ENCODE measurements at places on chromosomes 7 and 10.

GRCh38 chr7:5396999-5397663 lies 26.5 kb downstream of the TNRC18 start:
- peak; percentile 63 for DNase-seq

- no peak for DNase-seq
Observed at GRCh38 chr10:104515678-104516199, 125.4 kb upstream of the SORCS3 start.

DNA sequence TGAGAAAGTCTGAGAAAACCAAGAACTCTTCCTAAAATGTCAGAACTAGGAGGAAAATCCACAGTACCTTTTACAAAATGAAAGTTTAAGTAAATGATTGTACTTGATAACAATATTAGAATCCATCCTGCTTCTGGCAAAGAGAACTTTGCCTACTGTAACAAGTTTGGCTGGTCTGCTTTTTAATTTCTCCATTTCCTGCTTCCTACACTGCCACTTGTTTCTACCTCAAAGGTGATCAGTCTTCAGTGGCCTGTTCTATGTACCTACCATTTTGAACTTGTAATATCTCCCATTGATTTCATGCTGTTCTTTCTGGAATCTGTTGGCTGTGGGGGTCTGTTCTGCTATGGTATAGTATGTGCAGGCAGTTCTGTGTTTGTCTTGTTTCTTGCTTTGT lies 32.9 kb upstream of the CAPZA2 start:
- no peak for DNase-seq

- no peak for DNase-seq
Observed at GRCh38 chr10:58785354-58785753, 272.7 kb downstream of the BICC1 start.

GRCh38 chr7:79458796-79459195 lies 5.3 kb upstream of the MAGI2 start:
- DNase-seq = no peak

- DNase-seq = no peak
Observed at GRCh38 chr10:28177944-28178637, 124.8 kb downstream of the MPP7 start.

- no peak for DNase-seq
Observed at GRCh38 chr7:84122582-84123360, 71.8 kb downstream of the SEMA3A start.

GRCh38 chr7:66282591-66282935 lies 77.4 kb downstream of the TPST1 start:
- DNase-seq = no peak

GRCh38 chr10:103690281-103690680 lies 165.1 kb downstream of the SH3PXD2A start:
- no peak for DNase-seq

DNA sequence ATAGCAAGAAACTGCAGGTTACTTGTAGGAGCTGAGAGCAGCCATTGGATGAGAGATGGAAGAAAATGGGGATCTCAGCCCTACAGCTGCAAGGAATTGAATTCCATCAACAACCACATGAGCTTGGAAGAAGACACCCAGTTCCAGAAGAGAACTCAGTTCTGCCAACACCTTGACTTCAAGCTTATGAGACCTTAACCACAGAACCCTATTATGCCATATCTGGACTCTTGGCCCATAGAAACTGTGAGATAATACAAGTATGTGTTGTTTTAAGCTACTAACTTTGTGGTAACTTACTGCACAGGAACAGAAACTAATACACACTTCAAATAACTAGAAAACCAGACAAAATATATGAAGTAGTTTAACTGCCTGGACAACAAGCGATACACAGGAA lies 212.4 kb upstream of the CACNA2D1 start:
- no peak for DNase-seq

DNA sequence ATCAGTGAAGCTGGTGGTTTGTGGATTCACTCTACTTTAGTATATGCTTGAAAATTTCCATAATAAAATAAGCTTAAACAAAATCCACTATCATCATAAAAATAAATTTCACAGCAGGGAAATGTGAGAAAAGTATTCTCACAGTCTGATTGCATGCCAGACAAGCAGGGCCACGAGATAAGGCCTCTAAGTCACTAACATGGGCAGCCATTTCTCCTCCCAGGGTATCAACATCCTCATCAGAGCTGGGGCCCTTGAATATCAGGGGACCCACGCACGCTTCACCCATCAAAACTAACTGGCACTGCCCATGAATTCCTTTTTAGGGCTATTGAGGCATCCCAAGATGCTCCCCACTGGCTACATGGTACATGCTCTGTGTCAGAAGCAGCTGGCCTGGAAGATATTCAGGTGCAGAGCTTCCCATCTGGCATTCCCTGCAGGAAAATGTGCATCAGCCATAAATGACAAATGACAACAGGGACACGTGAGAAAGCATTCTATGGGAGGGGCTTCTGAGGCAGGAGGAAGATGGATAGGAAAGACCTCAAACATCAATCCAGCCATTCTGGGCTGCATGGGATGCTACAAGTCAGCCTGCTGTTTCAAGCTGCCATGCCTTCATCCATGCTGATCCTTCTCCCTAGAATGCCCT lies 17.4 kb downstream of the CCDC6 start:
- no peak for DNase-seq

DNA sequence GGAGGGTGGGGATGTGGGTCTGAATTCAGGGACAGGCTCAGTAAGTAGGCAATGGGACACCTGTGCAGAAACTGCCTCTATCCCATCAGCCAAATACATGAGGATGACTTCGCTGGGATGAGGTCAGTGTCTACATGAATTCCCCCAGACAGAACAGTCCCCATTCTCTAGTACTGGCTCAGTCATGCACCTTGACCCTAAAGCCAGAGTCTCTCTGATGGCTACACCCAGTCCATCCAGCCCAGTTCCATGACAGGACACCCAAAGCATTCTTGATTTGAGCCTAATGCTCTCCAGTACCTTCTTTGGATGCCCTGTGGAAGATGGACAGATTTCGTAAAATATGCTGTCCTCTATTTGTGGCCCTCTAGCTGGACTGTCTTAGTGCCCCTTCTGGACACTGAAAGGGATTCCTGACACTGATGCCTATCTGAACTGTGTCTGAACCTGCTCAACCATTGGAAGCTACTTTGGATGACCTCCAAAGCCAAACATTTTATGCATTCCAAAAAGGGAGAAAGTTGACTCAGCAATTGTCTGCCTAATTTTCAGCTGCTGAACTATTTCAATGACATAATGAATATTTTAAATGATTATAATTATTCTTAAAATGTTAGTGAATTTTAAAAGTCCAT lies 14.6 kb downstream of the SFRP4 start:
- DNase-seq = no peak

- DNase-seq = no peak
Observed at GRCh38 chr10:132497063-132497680, 40.4 kb upstream of the INPP5A start.

DNA sequence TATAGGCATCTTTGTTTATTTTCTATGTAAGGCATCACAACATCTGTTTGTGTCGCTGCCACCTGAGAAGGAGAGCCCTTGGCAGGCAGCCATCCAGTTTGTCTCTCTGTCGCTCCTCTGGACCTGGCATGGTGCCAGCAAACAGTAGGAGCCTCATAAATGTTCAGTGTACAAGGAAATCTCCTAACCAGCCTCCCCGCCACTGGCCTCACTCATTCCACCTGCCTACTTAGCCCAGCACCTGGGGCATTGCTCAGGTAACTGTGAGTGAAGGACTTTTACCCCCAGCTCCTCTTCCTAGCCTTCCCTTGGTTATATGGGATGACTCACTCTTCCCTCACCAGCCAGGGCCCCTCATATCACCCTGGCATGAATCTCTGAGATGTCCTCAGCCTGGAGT lies 61.7 kb upstream of the NPTX2 start:
- peak; percentile 58 for DNase-seq

GRCh38 chr7:151244196-151244840 lies 4.2 kb downstream of the SMARCD3 start:
- peak; percentile 77 for DNase-seq

DNA sequence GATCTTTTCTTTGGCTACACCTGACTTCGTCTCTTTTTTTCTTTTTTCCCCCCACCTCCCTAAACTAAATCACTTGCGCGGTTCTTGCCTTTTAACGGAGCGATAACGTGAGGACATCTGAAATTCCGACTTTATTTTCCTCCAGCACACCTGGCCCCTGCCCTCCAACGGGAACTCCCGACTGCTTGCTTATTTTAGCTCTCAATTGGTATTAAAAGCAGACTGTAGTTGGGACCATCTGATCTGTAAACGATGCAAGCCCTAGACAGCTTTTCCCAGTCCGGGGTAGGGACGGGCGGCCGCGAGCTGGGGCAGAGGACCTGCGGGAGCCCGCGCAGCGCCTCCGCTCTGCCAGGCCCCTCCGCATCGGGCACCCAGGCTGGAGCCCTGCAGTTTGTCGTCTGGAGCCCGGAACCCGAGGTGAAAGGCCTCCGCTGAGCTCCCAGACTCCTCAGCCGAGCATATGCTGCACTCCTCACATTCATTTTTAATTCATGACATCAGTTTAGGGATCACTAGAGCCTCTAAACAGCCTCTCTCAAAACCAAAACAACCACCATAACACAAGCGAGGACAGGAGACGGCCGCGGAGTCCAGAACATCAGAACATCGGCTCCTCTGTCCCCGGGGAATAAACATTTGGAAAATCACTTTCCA lies 10.0 kb upstream of the EMX2 start:
- no peak for DNase-seq

- DNase-seq = no peak
Observed at GRCh38 chr7:137981175-137981574, 20.7 kb downstream of the CREB3L2 start.

GRCh38 chr10:89002226-89002978 lies 11.8 kb downstream of the FAS start:
- no peak for DNase-seq

DNA sequence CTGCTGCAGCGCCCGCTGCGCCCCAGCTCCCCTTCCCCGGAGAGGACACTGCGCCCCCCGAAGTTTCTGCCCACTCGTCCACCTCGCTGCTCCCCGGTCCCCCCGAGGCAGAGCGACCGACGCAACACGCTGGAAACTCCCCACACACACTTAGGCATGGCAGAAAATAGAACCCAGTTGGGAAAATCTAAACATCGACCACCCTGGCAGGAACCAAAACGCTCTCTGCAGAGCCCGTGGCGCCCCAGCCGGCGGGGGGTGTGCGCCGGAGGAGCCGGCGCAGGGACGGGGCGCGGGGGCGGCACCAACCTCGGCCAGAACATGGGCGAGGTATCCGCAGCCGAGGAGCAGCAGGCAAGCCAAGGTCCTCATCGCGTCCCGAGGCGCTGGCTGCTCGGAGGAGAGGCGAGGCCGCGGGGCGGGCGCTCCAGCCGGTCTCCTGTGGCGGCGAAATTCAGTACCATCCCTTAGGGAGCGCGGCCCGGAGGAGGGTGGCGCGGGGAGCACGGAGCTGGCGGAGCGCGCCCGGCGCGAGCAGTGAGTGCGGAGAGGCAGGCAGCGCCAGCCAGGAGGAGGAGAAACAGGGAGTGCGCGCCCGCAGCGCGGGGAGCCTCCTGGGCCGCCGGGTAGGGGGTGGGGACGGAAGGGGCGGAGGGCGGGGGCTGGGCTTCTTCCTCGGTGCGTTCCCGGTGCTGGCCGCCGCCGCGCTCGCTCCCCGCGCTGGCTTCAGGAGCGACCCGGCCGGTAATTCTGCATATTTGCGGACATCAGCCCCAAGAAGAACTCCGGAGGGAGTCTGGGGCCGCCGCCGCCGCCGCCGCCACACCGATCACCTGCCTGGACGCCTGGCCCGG lies 789 bp downstream of the PDGFA start:
- peak; percentile 91 for DNase-seq

DNA sequence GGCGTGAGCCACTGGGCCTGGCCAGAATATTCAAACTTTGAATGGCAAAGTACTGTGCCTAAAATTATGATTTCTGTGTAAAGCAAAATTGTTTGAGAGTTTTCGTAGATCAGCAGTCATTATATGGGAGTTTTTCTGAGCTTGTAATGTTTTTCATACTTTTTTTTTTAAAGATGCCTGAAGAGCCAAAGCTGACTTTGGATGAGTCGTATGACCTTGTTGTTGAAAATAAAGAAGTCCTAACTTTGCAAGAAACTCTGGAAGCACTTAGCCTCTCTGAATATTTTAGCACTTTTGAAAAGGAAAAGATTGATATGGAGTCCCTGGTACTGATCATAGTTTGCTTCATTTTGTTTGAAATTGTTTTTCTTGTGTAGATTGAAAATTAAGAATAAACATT lies 26.7 kb downstream of the SEC23IP start:
- DNase-seq = no peak

- no peak for DNase-seq
Observed at GRCh38 chr10:26588611-26589010, 108.9 kb upstream of the PDSS1 start.

GRCh38 chr7:112293416-112293815 lies 86.9 kb downstream of the ZNF277 start:
- DNase-seq = no peak

DNA sequence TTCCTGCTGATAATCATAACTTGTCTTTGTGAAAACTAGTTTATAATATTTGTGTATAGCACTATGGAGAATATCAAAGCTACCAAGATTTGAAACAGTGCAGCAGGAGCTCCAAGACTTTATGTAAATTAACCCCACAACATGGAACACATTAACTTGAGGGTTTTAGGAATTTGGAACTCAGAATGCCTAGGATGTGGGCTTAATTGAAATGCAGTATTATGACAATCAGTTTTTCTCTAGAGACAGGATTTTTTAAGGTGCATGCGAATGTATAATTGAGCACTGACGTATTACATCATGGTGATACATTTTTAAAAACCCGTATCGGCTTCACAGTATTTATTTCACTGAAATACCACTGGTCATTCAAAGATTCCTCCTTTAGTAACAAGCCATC lies 313.1 kb upstream of the DGKB start:
- DNase-seq = no peak

- no peak for DNase-seq
Observed at GRCh38 chr10:131320860-131321604, 9.5 kb upstream of the TCERG1L start.

- no peak for DNase-seq
Observed at GRCh38 chr10:126059076-126059826, 162.9 kb downstream of the FANK1 start.

- DNase-seq = no peak
Observed at GRCh38 chr7:84152995-84153394, 41.6 kb downstream of the SEMA3A start.
